ENCODE measurements at places on chromosomes 4 and X.

- DNase-seq, result no peak
Measured at GRCh38 chrX:124328765-124329164, 3.7 kb upstream of the TEX13D start.

- no peak for DNase-seq
Measured at GRCh38 chrX:130179579-130180215, 7.9 kb downstream of the RAB33A start.

GRCh38 chr4:72295966-72296557 is 264.3 kb downstream of the NPFFR2 start:
- DNase-seq, result no peak

DNA sequence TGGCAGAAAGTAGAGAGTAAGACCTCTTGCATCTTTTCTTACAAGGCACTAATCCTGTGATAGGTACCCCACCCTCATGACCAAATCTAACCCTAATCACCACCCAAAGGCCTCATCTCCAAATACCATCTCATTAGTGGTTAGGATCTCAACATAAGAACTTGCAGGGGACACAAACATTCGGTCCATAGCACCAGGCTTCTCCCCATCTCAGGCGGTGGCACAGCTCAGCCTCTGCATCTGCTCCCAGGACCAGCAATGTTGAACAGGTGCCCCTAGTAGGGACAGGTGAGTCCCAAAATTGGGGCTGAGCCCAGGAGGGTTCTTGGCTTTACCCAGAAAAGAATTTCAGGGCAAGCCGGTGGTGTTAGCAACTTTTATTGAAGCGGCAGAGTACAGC is 8.4 kb upstream of the MRFAP1 start:
- DNase-seq, result no peak

- DNase-seq, result peak; percentile 58
Measured at GRCh38 chr4:184473499-184474262, 669 bp downstream of the IRF2 start.

DNA sequence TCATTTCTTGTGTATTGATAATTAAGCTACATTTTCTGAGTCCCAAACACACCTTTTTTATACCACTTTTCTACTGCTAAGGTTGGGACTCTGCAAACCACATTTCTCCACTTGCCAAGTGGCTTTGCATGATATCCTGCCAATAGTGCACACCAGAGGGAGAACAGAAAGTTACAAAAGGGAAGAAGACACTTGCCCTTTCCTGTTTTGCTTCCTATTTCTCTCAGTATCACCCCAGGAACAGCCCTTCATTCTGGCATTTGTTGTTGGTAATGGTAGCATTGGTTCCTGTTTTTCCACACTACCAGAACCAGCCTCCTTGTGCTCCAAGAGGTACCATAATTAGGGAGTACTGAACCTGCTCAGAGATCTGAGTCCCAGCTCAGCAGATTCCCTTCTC is 87.1 kb downstream of the HDX start:
- DNase-seq, result no peak
